ENCODE measurements at places on chromosomes 11 and 22.
A peak's percentile ranks its signal among the peaks of the same experiment; 100 is the strongest.

DNA sequence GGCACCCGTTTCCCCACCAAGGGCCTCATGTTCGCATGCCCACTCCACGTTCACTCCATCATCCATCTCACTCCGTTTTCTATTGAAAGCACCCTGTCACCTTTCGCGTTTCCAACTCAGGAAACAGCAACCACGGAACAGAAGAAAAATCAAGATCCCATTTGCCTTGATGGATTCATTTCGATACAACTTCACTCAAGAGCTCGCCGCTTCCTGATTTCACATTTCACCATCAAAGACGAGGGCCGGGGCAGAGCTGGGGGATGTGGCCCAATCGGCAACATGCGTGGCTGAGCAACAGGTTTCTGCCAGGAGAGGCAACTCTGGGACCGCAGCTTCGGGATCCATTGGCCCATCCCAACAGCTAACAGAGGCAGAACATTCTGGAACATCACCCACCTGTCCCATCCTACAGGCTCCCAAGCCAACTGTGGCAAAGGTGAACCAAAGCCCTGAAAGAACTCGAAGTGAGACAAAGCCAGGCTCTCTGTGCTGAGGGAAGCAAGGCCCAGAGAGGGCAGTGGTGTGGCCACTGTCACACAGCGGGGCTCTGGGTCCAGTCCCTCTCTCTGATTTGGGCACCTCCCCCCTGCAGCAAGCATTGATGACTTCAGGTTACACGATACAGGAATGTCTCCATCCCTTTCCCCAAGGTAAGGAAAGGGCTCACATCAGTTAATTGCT lies 36.2 kb upstream of the CD5 start:
- no peak for DNase-seq

GRCh38 chr11:72309074-72309598 lies 65.2 kb upstream of the PHOX2A start:
- DNase-seq: no peak

DNA sequence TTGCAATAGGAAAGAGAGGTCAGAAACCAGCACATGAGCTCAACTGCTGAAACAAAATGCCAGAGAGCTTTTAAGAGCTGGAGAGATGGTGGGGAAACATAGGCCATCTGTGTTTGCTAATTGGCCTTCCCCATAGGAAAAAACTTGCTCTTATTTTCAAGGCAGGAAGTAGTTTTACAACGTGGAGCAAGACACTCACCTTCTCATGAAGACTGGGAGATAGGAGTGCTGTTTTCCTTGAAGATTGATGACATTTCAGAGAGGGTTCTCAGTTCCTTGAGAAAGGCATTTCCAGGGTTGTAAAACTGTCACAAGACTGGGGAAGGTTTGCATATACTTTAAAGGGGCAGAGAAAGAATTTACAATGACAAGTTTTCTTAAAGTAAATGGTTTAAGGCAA lies 586.3 kb upstream of the RAG2 start:
- no peak for DNase-seq

- DNase-seq: peak; percentile 98
Observed at GRCh38 chr22:29821291-29822016, 16.6 kb downstream of the ASCC2 start.

DNA sequence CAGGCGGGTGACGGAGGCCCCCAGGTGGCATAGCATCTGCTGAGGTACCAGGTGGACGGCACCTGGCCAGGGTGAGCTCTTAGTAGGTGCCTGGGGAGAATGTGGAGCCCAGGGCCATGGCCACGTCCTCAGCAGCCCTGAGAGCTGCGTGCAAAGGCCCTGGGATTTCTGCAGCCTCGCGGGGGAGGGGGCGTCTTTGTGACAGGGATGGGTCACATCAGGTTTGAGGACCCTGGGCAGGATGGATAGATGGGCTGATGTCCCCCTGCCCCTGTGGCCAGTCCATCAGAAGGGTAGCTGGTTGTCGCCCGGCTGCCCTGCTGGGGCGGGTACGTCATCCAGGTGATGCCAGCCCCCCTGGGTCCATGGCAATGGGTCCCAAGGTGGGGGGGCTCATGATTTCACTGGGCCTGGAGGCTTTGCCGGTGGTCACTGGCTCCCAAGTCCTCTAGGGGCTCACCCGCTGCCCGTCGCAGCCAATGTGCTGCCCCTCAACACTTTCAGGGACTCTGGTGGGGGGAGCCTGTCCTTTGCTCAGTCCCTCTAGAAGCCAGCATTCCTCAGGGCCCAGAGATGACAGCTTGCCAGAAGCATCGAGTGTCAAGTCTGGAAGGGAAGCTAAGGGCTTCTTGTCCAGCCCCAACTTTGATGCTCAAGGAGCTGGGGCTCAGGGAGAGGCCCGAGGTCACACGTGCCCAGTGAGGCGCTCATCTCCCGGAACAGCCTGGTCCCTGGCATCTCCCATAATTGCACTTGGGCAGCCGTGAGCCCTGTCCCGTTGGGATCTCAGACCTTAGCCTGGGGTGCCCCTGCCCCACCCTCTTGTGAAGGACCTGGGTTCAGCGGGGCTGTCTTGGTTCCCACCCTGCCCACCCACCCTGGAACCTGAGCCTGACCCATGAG lies 777 bp downstream of the TBX10 start:
- DNase-seq: no peak

DNA sequence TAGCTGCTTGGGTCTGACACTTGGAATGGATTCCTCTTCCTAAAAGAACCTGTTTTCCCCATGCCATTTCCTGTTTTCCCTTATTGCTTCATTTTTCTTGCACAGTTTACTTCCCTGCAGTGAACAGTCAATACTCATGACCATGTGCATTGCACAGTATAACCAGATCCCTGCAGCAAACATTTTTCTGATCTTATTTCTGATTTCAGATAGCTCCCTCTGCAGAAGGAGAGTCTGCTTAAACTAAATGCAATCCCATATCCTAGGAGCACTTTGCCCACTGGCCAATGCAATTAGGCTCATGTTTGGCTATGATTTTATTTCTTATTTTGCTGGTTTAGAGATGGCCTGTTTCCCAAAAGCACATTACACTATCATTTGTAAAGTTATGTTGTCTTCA lies 96.7 kb upstream of the CD44 start:
- peak; percentile 19 for DNase-seq

DNA sequence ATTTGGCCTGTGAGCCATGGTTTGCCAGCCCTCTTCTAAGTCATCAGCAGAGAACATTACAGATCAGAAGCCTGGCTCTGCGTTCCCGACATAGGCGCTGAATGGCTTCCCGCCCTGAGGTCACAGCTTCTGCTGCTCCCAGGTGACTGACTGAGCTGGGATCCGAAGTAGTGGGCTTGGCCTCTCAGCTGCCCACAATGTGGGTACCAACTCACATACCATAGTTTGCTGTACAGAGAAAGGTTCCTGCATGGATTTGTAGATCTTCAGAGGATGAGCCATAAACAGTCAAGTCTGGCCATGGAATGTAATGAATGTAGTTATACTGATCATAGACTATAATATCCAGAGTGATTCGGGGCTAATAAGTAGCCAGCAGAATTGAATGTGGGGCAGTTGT lies 42.6 kb downstream of the TEAD1 start:
- no peak for DNase-seq

- no peak for DNase-seq
Observed at GRCh38 chr11:74608431-74608830, 16.0 kb downstream of the POLD3 start.

GRCh38 chr11:58222721-58223120 lies 6.0 kb downstream of the OR10Q1 start:
- no peak for DNase-seq

DNA sequence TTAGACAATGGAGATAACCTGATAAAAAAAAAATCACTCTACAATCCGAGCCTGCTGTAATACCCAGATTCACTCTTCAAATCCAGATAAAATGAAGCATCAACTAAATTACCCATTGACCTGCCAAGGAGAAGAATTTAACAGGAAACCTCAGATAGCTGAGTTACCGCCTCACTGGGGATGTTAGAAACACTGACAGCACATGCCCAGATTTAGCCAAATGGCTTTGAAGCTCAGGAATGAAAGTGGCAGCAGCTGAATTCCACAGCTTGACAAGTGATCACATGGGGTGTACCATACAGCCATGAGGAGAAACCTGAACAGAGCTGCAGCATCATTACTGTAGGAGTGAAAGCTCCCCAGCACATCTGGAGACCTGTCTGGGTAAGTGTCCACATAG lies 807.6 kb downstream of the DLG2 start:
- DNase-seq: peak; percentile 9

DNA sequence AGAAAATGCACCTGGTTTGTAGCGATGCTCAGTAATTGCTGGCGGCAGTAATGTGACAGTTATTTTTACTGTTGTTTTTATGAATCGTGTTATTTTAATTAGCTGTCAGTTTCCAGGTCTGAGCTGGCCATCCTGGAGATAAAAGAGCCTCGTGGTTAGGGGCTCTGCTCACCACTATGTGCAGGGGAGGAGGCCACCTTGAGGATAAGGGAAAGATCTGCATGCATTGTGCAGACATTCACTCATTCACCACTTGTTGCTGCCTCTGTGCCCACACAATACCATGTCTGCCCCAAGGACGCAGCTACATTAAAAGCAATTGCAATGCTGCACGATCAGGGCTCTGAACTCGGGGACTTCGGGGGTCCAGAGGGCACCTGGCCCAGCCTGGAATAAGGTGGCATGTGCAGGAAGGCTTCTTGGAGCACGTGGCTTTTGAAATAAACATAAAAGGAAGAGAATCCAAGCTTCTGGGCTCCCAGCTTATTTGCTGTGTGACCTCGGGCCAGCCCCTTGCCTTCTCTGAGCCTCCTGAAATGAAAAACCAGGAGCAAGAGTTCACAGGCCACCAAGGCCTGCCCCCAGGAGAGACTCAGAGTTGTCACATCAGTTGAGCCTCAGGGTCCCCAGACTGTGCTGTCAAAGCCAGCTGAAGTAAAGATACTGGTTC lies 44.7 kb upstream of the SHISAL1 start:
- DNase-seq: no peak

- DNase-seq: peak; percentile 57
Observed at GRCh38 chr11:12868315-12869073, 140.6 kb upstream of the RASSF10 start.

DNA sequence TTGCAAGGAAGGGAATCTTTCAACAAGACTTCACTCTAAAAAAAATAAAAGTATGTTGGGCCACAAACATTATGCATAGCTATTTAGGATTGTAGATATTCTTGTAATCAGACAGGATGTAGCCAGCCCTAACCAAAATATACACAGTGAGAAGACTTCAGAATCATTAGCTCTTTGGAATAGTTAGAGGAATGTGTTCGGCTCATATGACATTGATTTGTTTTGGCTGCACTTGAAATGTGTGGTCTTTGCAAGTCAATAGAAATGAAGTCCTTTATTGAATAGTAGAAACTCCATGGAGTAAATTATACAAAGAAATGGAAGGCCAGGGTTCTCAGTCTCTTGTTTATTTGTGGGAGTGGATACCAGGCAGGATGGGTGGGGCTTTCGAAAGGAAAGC lies 692.1 kb downstream of the NTM start:
- peak; percentile 77 for DNase-seq

GRCh38 chr11:131465746-131466145 lies 95.3 kb downstream of the NTM start:
- no peak for DNase-seq

- peak; percentile 22 for DNase-seq
Observed at GRCh38 chr11:105582497-105582896, 27.4 kb upstream of the GRIA4 start.

- DNase-seq: no peak
Observed at GRCh38 chr11:96299155-96299888, 43.7 kb downstream of the MAML2 start.

DNA sequence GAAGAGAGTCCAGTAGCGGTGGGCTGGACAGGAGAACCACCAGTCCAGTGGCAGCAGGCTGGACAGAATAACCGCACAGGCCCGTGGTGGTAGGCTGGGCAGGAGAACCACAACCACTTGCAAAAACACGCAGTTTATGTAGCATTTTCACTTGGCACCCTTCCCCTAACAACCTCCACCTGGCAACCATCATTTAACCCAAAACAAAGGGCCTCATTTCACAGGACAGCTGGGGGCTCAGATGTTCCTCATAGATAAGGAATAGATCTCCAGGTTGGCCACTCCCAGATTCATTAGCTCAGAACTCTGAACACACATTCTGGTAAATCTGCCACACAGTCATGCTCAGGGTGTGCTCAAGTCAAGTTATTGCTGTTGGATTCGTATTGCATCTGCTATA lies 41.2 kb downstream of the SYTL2 start:
- no peak for DNase-seq

DNA sequence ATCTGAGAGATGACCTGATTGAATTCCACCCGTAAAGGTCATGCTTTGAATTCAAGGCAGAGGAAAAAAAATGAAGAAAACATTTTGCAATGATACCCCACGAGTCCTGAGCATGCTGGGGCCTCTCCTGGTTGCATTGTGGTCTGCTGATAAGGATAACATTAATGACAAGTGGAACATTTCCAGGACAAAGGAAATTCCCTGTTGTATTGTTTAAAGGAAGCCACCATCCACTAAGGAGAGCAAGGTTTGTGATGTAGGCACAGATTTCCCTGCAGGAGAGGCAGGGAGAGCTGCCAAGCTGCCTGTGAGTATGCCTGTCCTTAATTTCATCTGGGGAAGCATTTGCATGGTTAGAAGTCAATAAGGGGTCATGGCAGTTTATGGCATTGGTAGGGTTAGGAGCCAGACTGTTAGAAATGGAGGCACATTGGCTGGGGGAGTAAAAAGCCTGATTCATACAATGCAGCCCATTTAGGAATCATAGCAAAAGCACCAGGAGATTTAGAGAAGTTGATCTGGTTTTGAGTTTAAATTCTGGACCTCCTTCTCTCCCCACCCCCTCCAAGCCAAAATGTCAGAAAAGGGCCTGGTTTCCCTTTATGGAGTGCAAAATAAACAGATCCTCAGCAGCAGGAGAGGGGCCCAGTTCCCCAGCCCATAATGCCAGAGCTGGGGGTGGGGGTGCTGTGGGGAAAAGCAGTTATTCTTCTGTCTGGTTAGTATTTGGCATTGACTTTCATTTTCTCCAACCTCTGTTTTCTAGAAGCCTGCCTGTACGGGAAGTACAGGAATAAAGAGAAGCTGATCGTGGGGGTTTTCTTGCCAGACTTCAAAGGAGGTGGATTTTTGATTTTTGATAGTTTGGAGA lies 22.1 kb downstream of the FLI1 start:
- DNase-seq: peak; percentile 61

DNA sequence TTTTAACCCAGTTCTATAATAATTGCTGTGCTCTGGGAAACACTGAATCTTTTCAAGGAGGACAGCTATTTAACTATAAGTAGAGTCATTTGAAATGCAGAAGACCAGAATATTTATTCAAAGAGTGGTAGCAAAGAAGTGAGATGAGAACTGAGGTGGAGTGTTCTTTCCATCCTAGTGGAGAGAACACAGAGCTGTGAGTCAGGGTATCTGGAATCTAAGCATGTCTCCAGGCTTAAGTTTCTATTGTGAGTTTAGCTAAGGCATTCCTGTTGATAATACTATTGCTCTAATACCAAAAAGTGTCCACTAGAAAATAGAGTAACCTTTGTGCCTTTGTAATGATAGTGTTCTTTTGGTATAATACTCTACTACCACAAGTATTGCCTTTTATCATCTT lies 32.4 kb downstream of the JAM3 start:
- peak; percentile 63 for DNase-seq

GRCh38 chr11:61008971-61009370 lies 37.5 kb downstream of the CD6 start:
- no peak for DNase-seq
